A549 treated with CpdA at 1 μM for 4 hours (cell line): ENCODE measurements at places on chromosomes 5 and 9. TPM values are rescaled to one million over a fixed set of nuclear protein-coding genes. Genes with fewer than 3 reads are reported as not detected.

Gene IFNA21
- not detected in 5 replicates for total RNA-seq

Gene TAF1L
- not detected in 5 replicates for total RNA-seq

Gene LCN9
- not detected in 5 replicates for total RNA-seq

Gene LCP2
- not detected in 5 replicates for total RNA-seq

Gene RELL2
- 4.3 to 5.2 TPM (median 4.6 TPM) in 5 replicates for total RNA-seq

Gene OR2V1
- not detected in 5 replicates for total RNA-seq

Gene FCN2
- total RNA-seq = not detected in 5 replicates

Gene KIAA1958
- total RNA-seq = 1.8 to 2.7 TPM (median 2.6 TPM) in 5 replicates

Gene PTGER4
- total RNA-seq = 0.70 to 1.8 TPM (median 0.72 TPM) in 5 replicates

Gene S1PR3
- total RNA-seq = 30.2 to 34.4 TPM (median 32.3 TPM) in 5 replicates

Gene ARL14EPL
- 0.07 to 0.69 TPM (median 0.39 TPM) in 5 replicates for total RNA-seq

Gene SLC28A3
- total RNA-seq = not detected in 5 replicates

Gene PCDHB16
- total RNA-seq = 0.05 to 0.10 TPM (median 0.08 TPM) in 4 of 5 replicates, not detected in the other

Gene C9
- 0.02 TPM in 1 of 5 replicates, not detected in the others for total RNA-seq

Gene SLC22A4
- total RNA-seq = 3.5 to 4.7 TPM (median 4.2 TPM) in 5 replicates

Gene SPINK6
- total RNA-seq = 0.26 to 1.4 TPM (median 0.37 TPM) in 5 replicates

Gene DPP7
- total RNA-seq = 71.6 to 131 TPM (median 112 TPM) in 5 replicates

Gene FGF1
- total RNA-seq = 0.13 to 1.3 TPM (median 0.32 TPM) in 5 replicates

Gene SKP1
- total RNA-seq = 621 to 779 TPM (median 638 TPM) in 5 replicates
